Hepatocyte (in vitro differentiated cells): ENCODE measurements at places on chromosomes 16 and 17. TPM values are rescaled to one million over a fixed set of nuclear protein-coding genes. Genes with fewer than 3 reads are reported as not detected.

DNA sequence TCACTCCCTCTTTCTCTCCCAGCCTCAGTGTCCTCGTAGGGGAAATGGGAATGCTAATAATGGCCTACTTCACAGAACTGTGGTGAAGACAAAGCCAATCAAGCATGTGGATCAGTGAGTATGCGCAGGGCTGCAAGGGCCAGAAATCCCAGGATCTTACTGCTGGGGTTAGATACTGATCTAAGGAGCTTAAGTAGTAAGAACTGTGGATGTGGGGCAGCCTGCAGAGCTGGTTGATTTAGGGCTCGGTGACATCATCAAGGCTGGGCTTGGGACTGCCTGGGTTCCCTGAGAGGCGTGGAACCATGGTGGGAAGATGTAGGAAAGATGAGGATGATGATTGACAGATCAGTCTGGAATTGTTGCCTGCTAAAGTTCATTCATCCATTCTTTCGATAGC lies 25.6 kb downstream of the GOSR2 start:
- H3K4me3 ChIP-seq = no peak overlapping the region
- no peak for DNase-seq
- H3K36me3 ChIP-seq = no peaks in the 10 kb centered on the region

DNA sequence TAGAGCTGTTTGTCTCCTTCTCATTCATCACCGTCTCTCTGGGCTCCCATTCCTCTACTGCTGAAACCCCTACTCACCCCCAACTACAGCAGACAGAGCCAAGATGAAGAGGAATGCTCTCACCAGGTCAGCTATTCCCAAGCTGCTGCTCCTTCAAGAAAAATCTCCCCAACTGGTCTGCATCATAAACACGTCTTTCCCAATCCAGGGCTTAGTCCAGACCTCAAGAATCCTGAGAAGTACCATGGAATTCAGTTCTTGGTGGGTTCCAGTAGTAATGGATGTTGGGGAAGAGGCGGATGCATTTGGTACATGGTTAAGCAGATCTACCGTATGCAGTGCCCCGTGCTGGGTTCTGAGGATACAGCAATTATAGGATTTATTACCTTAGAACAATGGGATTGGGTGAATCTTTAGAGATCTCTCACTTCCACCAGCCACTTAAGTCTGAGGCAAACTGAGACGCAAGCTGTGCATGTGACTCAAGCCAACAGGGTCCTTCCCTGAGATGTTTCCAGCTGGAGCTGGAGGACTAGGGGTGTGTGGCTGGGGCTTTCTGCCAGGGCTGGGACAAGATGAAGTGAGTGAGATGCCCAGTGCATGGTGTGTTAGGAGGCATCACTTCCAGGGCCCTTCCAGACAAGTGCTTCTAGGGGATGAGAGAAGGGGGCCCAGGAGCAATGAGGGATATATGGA lies 232.7 kb upstream of the CDH5 start:
- DNase-seq = no peak
- H3K27ac ChIP-seq = no peak overlapping the region
- H3K36me3 ChIP-seq = no peaks in the 10 kb centered on the region
- H3K27me3 ChIP-seq = peaks cover 2% of the 10 kb centered on the region
- H3K4me1 ChIP-seq = peaks cover 9% of the 10 kb centered on the region
- H3K4me3 ChIP-seq = no peak overlapping the region

Gene ITGB4
- polyA plus RNA-seq = 19.4 and 23.5 TPM in 2 replicates

Gene CD300H
- 0.28 TPM in 1 of 2 replicates, not detected in the other for polyA plus RNA-seq

- H3K4me3 ChIP-seq = no peak overlapping the region
- H3K27ac ChIP-seq = peak overlapping the region; percentile 88
- H3K27me3 ChIP-seq = no peaks in the 10 kb centered on the region
- no peaks in the 10 kb centered on the region for H3K36me3 ChIP-seq
- DNase-seq = peak; percentile 92
Observed at GRCh38 chr17:81309140-81309858, 14.2 kb upstream of the SLC38A10 start.

DNA sequence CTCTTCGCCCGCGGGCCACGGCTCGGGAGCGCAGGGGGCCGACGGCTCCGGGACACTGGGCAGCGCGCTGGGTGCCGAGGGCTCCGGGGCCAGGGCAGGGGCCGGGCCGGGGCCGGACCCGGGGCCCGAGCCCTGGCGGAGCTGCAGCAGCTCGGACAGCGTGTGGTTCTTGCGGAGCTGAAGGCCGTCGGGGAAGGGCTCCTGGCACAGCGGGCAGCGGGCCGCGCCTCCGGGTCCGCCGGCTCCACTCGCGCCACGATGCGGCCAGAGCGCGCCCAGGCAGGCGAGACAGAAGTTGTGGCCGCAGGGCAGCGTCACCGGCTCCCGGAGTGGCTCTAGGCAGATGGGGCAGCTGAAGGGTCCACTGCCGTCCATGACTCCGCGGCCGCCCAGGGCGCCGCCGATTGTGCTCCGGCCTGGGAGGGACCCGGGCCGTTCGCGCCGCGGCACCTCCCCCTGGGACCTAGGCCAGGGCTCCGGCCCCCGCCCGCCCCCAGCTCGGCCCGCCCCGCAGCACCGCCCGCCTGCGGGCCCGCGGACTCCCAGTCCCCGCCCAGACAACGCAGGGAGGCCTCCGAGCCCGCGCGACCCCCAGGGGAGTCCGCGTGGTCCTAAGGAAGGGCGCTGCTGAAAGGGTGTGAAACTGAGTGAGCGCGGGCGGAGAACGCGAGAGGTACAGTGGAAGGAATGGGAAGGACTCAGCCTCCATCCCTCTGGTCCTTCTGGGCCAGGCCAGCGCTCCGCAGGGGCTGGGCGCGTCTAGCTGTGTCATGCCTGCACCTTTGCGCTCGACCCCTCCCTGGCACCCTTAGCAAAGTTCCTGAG lies at the start of gene TRIM47:
TSS of gene TRIM47 (minus strand) at position 408 of the 825 bp plus-strand sequence. CDS start at position 375, 33 bp downstream.
- peak within 1 kb of the TSS; percentile 26 for H3K4me3 ChIP-seq
- H3K27me3 ChIP-seq = peaks cover 9% of the 10 kb centered on the region
- H3K27ac ChIP-seq = peak within 1 kb of the TSS; percentile 71
- DNase-seq = peak; percentile 71

DNA sequence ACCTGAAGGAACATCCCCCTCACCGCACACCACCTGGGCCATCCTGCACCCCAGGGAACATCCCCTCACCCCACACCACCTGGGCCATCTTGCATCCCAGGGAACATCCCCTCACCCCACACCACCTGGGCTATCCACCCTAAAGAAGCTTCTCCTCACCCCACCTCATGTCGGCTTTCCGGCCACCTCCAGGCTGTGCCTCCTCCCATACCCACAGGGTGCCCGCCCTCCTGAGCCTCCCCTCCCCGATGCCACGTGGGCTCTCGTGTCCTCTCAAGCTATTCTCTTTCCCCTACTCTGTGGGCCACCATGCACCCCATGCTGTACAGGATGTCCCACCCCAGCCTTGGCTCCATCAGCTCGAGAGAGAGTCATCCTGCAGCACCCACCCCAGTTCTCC lies 18.0 kb downstream of the MYLK3 start:
- no peak for DNase-seq
- H3K27ac ChIP-seq = no peak overlapping the region
- no peaks in the 10 kb centered on the region for H3K27me3 ChIP-seq
- no peaks in the 10 kb centered on the region for H3K36me3 ChIP-seq

DNA sequence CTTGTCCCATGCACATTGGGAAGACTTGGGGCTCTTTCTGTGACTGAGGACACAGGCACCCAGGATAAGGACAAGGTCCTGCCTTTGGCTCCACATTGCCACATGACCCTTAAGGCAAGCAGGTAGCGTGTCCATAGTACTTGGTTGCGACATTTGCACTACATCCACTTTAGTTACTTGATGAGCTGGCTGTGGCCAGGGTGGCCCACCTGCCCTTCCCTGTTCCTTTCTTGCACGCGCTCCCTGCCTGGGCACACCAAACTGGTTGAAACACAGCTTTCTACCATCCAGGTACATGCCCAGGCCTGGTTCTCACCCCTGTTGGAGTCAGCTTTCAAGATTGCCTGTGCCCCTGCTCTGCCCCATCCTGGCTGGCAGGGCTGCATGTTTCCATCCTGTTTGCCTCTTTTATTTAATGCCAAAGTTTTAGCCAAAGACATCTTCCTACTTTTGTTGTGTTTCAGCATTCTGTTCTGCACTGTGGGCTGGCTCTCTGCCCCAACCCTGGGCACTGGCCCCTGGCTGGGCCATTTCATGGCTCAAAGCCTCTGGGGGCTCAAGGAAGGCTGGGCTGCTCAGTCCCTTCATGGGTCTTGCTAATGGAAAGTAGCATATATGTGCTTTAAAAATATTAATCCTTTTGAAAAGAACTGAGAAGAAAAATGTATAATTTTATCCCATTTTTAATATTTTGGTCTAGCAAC lies 3.2 kb downstream of the B3GNT9 start:
- H3K27ac ChIP-seq = no peak overlapping the region
- DNase-seq = no peak
- peaks cover 10% of the 10 kb centered on the region for H3K4me1 ChIP-seq

Gene AANAT
- 0.92 TPM in 1 of 2 replicates, not detected in the other for polyA plus RNA-seq

DNA sequence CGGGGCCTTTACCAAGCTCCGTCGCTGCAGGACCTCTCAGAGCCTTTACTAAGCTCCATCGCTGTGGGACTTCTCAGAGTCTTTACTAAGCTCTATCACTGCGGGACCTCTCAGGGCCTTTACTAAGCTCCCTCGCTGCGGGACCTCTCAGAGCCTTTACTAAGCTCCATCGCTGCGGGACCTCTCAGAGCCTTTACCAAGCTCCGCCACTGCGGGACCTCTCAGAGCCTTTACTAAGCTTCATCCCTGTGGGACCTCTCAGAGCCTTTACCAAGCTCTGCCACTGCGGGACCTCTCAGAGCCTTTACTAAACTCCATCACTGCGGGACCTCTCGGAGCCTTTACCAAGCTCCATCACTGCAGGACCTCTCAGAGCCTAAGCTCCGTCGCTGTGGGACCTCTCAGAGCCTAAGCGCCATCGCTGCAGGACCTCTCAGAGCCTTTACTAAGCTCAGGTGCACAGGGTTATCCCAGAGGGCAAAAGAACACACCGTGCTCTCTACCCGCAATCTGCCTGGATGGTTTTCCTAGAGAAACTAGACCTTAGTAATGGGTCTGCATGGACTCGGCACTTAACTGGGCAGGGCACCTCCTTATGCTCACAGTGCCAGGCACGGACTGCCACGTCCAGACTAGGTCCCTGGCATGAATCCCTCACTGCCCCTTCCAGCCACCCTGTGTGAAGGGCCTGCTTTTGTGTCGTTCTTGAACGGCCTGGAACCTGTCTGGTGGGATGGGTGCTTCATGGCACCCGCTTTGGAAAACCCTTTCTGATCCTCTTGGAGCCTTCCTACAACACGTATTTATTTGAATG lies 69.2 kb upstream of the DOC2B start:
- H3K27ac ChIP-seq = no peak overlapping the region
- no peaks in the 10 kb centered on the region for H3K36me3 ChIP-seq
- H3K4me3 ChIP-seq = no peak overlapping the region
- H3K4me1 ChIP-seq = no peaks in the 10 kb centered on the region

DNA sequence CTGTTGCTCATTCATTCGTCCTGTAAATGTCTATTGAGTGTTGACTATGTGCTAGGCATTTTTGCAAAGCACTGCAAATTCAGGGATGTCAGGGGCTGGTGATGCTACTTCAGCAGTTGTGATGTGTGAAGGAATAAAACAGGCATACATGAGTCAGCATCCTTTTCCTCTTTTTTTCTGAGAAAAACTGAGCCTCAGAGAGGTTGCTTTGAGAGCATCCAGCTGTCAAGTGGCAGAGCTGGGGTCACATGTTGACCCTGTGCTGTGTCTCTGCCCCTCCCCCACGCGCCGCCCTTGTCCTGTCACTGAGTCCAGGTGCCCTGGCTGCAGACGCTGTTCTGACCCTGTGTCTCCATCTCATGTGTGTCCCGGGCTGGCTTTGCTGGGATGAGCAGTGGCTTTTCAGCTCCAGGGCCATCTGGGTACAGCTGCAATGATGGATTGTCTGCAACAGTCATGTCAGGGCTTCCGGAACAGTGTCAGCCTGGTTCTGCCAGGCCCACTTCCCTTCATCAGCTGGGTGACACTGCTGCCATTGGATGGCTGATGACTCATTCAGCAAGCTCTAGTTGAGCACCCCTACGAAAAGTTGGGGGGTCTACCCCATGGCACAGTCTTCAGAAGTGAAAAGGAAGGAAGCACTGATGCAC lies 14.9 kb downstream of the SEC14L5 start:
- H3K36me3 ChIP-seq = no peaks in the 10 kb centered on the region
- no peak overlapping the region for H3K27ac ChIP-seq
- no peak for DNase-seq

Gene COTL1
- polyA plus RNA-seq = 101 and 104 TPM in 2 replicates

Gene MT1M
- 0.26 TPM in 1 of 2 replicates, not detected in the other for polyA plus RNA-seq

DNA sequence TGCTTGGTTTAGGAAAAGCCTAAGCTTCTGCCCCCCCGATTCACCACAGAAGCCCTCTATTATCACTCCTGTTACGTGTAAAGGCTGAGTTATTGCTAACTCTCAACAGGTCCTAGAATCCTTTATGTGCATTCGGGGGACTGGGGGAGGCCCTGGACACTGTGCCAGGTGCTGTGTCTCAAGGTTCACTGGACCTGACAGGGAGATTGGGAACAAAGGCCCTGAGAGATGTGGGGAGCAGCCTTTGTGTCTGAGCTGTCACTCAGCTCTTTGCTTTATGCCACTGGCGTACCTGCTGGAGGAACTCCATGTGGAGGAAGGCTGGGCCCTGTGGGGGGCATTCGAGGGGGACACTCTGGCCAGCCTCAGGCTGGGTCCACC lies 65.9 kb downstream of the METRNL start:
- H3K4me3 ChIP-seq = no peak overlapping the region
- H3K27me3 ChIP-seq = no peaks in the 10 kb centered on the region
- H3K27ac ChIP-seq = no peak overlapping the region
- H3K36me3 ChIP-seq = no peaks in the 10 kb centered on the region
- DNase-seq = no peak
- H3K4me1 ChIP-seq = peaks cover 13% of the 10 kb centered on the region

Gene MC1R
- polyA plus RNA-seq = 3.4 and 4.8 TPM in 2 replicates

Gene IGFBP4
- 149 and 183 TPM in 2 replicates for polyA plus RNA-seq

DNA sequence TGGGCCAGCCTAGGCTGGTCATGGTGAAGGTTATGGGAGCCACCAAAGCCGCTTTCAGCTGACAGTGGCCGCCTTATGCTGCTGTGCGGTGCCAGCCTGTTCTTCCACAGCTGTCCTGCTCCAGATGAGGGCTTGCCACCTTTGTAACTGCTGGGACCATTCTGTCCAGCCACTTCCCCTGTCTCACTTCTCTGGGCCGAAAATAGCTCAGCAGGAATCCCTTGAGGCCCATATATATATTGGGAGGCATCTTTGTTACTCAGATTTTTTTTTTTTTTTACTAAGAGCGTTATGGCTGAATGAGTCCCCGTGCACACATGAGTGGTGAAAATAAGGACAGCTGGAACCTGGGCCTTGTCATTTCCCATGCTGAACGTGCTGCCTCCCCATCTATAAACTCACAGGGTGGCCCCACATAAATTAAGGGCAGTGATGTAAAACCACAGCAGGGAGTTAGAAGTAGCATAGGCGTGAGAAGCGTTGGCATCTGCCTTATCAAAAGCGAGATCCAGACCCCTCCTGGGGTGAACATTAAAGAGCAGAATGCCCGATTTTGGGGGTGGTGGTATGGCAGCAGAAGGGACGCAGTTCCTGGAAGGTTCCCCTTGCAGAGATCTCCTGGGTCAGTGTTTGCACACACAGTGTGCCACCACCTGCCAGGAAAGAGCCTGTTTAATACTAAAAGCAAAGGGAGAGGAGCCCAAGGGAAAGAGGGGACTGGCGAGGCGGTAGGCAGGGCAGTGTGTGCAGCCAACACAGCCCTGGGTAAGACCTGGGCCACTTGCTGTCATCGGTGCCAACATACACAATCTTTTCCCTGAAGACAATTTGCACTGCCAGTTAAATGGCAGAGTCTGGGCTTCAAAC lies 57.8 kb downstream of the USP43 start:
- no peaks in the 10 kb centered on the region for H3K4me1 ChIP-seq
- DNase-seq = no peak
- no peaks in the 10 kb centered on the region for H3K36me3 ChIP-seq

- DNase-seq = no peak
- no peaks in the 10 kb centered on the region for H3K4me1 ChIP-seq
- no peaks in the 10 kb centered on the region for H3K36me3 ChIP-seq
- no peak overlapping the region for H3K4me3 ChIP-seq
Observed at GRCh38 chr16:59045501-59045900, 311.4 kb upstream of the GOT2 start.

Gene DHX58
- 1.4 and 2.2 TPM in 2 replicates for polyA plus RNA-seq
